Common myeloid progenitor, CD34-positive (primary cell): ENCODE measurements at places on chromosomes 13 and 19.

DNA sequence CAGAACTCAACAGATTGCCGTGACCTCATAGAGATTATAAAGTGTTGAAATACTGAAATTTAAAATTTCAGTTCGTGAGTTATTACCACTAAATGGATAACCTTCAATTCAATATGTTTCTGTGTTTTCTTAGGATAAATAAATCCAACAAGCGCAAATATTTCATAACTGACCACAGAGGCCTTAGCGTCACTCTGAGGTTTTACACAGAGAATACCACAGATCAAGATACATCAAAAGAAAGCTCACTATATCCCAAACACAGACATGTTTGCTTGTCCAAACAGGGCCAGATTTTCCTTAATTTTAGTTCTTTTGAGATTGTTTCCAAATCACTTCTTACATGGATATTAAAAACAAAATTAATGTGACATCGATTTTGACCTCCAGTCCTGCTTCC lies 235.8 kb downstream of the EFNB2 start:
- no peak for DNase-seq

- DNase-seq: no peak
Measured at GRCh38 chr19:7540761-7541474, 5.4 kb downstream of the PNPLA6 start.

- DNase-seq: peak; percentile 64
Measured at GRCh38 chr19:40778706-40779284, 748 bp downstream of the RAB4B start.

GRCh38 chr19:35117799-35118198 lies 2.2 kb downstream of the FXYD3 start:
- DNase-seq: no peak

- DNase-seq: no peak
Measured at GRCh38 chr19:17575871-17576757, 20.7 kb downstream of the COLGALT1 start.

- DNase-seq: no peak
Measured at GRCh38 chr19:30310602-30311263, 61.5 kb upstream of the ZNF536 start.

- no peak for DNase-seq
Measured at GRCh38 chr13:99693351-99693750, 192.1 kb downstream of the TM9SF2 start.

GRCh38 chr13:86870444-86870843 lies 800.7 kb upstream of the SLITRK5 start:
- DNase-seq: peak; percentile 25

GRCh38 chr19:18995804-18996241 lies 37.5 kb downstream of the SUGP2 start:
- DNase-seq: peak; percentile 64

GRCh38 chr13:30665638-30666037 lies 47.9 kb downstream of the USPL1 start:
- no peak for DNase-seq

DNA sequence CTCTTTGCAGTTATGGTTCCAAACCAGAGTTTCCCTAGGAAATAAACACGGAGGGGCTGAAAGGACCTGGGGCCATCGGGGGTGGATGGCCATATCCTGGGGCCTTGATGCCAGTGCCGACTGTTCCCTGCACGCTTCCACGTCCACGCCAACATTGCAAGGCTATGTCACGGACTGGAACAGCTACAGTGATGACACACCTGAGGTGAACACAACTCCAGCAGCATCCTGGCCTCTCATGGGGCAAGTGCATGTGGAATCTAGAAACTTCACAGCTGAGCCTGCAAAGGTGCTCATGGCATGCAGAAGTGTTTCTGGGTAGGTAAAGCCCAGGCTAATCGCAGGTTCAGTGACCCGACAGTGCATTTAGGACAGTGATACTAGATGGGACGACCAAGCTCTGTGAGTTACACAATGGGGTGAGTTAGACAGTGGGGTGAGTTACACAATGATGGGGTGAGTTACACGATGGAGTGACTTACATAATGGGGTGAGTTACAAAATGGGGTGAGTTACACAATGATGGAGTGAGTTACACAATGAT lies 52.0 kb upstream of the GAS6 start:
- no peak for DNase-seq

- no peak for DNase-seq
Measured at GRCh38 chr13:43981512-43982301, 102.0 kb downstream of the LACC1 start.

- peak; percentile 67 for DNase-seq
Measured at GRCh38 chr13:75481176-75482069, 546 bp downstream of the TBC1D4 start.

DNA sequence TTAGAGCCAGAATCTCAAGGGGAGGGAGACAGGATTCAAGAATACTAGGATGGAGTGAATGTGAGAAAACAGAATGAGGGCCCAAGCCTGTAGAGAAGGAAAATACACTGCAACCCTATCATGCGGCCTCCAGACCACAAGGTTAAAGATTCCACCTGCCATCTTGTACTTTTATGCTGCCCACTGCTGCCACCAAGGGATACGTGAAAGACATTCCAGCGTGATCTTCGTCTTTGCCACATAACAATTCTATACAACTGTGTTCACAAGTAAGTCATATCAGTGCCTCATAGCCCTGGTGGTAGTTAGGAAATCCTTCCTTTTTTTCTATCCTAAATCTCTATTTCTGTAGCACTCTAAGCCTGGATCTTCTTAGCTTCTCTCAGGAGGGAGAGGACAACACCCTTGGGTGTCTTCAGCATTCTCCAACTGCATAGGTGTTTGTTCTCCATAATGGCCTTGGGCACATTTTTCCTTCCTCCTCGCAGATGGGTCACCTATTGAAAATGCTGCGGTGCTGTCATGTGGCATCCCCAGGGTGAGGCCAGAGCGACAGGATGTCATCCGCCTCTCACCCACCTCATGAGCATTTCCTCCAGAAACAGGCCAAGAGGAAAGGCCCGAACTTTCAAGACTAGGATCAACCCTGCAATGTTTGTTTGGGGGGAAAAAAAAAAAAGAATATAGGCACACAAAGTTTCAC lies 13.6 kb downstream of the TPT1 start:
- no peak for DNase-seq

DNA sequence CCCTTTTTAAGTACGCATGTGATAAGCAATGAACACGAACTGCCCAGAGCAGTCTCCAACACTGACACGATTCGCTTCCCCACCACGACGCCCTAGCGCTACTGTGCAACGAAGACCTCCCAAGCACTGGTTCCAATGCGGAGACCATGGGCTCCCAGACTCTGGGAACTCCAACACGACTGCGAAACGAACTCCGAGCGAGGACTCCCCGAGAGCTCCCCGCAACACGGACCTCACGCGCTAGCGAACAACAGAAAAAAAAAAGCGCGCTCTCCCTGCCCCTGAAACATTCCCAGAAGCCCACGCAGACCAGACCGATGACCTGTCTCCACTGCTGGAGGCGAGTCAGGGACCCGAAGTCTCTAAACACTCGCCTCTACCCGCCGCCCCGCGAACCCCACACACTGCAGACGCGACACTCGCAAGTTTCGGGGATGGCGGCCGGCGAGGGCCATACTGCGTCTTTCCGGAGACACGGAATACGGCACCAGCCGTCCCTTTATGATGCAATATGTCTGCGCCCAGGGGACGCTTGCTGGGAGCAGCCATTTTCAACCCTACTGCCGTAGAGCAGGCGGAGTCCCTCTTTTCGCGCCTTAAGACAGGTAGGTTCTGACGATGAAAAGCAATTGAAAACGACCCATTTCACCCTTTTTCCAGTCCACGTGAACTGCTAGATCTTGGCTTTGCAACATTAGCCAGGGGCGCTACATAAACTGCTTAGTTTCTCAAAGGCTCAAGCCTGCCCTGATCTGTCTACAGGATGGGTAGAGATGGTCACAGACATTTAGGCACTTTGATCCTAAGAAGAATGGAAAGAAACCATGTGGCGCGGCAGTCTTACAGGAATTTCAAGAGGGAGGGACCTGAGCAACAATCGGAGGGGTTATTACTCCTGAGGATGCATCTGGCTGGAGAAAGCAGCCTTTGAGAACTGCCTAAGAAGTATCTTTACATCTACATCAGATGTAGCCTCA lies at the start of gene ZNF577:
Gene ZNF577, minus strand, starts transcription at position 430 of the 977 bp plus-strand sequence. CDS start 7,569 bp downstream, outside the sequence.
- DNase-seq: peak; percentile 71

- no peak for DNase-seq
Measured at GRCh38 chr13:74871369-74872070, 610.4 kb downstream of the TBC1D4 start.

GRCh38 chr19:54279406-54279962 lies 1.4 kb downstream of the LILRB2 start:
- no peak for DNase-seq

- DNase-seq: no peak
Measured at GRCh38 chr19:9967326-9967725, 31.0 kb upstream of the OLFM2 start.

DNA sequence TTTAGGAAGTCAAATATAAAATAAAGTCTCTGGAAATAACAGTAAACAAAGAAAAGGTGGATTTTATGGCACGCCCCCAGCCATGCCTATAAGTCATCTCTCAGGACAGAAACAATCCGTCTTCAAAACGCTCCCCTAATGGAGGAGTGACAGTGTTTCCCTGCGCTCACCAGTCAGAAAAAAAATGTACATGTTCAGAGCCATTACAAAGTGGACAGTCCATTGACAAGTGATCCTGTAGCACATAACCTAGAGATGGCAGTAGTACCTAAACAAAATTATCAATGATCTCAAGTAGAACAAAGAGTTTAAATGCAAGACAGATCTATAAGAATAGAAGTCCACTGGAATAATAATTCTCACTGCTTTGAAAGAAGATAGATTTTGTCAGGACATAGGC lies 891.7 kb upstream of the MIR17HG start:
- no peak for DNase-seq

- DNase-seq: no peak
Measured at GRCh38 chr13:21235174-21235573, 58.7 kb downstream of the MRPL57 start.

- no peak for DNase-seq
Measured at GRCh38 chr19:50667759-50668231, 18.6 kb downstream of the C19orf81 start.

DNA sequence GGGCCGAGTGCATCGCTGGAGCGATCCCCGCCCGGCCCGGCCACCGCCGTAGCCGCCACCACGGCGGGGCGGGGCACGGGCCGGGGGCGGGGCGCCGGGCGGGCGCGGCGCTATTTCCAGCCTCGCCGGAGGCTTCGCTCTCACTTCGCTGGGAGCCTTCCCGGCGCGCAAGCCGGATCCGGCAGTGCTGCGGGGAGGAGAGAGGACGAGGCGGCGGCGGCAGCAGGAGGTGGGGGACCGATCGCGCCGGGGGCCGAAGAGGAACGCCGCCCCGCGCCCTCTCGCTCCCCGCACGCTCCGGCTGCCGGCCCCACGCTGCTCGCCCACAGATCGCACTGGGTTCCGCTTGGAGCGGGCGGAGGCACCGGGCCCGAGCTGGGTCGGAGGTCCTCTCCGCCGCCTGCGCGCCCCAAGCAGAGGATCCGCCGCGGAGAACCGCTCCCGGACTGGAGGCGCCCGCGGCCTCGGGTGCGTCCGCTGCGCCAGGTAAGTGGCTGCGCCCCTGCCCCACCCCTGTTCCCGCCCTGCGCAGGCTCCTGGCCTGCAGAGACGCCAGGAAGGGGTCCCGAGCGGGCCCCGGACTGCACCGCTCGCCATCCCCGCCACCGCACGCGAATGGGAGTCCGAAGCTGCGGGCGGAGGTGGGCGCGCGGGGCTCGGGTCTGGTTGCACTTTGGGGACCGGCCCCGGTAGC lies at the start of gene CHST8:
Gene CHST8, plus strand, starts transcription at position 143 of the 694 bp plus-strand sequence. CDS start 67,309 bp downstream, outside the sequence.
- DNase-seq: peak; percentile 20

DNA sequence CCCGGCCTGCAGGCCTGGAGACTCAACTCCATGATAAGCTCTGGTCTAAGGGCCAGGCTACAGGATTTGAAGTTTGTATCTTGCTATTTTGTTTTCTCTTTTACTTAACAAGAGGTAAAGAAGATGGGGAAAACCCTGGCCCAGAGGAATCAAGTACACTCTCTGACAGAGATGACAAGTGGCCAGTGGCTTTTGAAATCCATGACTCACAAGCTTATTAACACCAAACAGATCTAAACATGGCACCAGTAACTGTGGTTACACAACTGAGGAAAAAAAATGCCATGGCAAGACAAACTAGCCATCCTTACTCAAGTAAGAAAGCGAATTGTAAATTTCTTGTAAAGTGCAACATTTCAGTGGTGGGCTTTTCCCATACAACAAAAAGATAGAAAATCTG lies 72.6 kb upstream of the SERTM1 start:
- no peak for DNase-seq

GRCh38 chr19:23402388-23402787 lies 7.1 kb upstream of the ZNF91 start:
- no peak for DNase-seq

GRCh38 chr13:98923641-98924397 lies 54.0 kb downstream of the DOCK9 start:
- no peak for DNase-seq

DNA sequence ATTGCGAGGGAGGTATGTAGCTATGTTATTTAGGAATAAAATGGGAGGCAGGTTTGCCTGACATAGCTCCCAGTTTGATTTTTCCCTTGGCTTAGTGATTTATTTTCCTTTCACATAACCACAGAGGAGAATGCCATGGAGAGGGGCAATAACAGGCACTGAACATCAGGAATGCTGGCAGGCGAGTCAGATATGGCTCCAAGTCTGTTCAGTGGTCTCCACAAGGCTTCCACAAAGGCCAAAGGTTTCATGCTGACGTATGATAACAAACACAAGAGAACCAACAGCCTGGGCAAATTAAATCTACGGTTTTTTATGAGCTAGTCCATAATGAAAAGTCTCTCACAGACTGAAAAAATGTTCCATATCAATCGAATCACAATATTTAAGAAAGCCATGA lies 66.7 kb downstream of the SUCLA2 start:
- DNase-seq: no peak

- no peak for DNase-seq
Measured at GRCh38 chr13:91323349-91323748, 24.1 kb upstream of the MIR17HG start.

DNA sequence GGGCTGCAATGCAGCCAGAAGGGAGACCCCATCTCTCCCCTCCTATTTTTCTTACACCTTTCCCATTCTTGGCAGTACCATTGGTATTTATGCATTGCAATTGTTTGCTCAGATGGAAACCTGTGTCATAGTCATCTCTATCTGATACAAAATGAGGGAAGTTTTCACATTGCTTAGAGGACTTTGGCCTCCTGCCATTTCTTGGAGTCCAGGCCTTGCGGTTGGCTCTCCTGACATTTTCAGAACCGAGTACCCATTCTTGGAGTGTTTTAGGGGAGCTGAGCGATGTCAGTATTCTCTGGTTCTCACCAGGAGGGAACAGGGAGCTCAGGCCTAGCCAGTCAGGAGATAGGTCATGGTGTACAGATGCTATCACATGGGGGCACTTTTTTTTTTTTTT lies 1.5 kb downstream of the SIN3B start:
- no peak for DNase-seq
